ENCODE measurements at places on chromosomes 5 and 9.
A peak's percentile ranks its signal among the peaks of the same experiment; 100 is the strongest.

GRCh38 chr5:131279204-131279603 is 15.4 kb downstream of the CDC42SE2 start:
- DNase-seq: no peak
- peak overlapping the region; percentile 85 for H3K27ac ChIP-seq
- peaks cover 44% of the 10 kb centered on the region for H3K4me1 ChIP-seq
- no peaks in the 10 kb centered on the region for H3K27me3 ChIP-seq
- H3K4me3 ChIP-seq: peak overlapping the region; percentile 84

- no peak for DNase-seq
- H3K36me3 ChIP-seq: no peaks in the 10 kb centered on the region
- no peak overlapping the region for H3K27ac ChIP-seq
- H3K27me3 ChIP-seq: peaks cover 18% of the 10 kb centered on the region
Measured at GRCh38 chr5:174317256-174317894, 271.9 kb downstream of the NSG2 start.

DNA sequence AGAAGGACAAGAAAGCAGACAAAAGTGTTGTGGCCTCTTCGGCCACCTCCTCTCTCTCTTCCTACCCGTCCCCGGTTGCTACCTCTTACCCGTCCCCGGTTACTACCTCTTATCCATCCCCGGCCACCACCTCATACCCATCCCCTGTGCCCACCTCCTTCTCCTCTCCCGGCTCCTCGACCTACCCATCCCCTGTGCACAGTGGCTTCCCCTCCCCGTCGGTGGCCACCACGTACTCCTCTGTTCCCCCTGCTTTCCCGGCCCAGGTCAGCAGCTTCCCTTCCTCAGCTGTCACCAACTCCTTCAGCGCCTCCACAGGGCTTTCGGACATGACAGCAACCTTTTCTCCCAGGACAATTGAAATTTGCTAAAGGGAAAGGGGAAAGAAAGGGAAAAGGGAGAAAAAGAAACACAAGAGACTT is 2.4 kb downstream of the EGR1 start:
- no peak for DNase-seq
- peak overlapping the region; percentile 92 for H3K4me3 ChIP-seq
- H3K27me3 ChIP-seq: no peaks in the 10 kb centered on the region
- peak overlapping the region; percentile 25 for H3K27ac ChIP-seq

DNA sequence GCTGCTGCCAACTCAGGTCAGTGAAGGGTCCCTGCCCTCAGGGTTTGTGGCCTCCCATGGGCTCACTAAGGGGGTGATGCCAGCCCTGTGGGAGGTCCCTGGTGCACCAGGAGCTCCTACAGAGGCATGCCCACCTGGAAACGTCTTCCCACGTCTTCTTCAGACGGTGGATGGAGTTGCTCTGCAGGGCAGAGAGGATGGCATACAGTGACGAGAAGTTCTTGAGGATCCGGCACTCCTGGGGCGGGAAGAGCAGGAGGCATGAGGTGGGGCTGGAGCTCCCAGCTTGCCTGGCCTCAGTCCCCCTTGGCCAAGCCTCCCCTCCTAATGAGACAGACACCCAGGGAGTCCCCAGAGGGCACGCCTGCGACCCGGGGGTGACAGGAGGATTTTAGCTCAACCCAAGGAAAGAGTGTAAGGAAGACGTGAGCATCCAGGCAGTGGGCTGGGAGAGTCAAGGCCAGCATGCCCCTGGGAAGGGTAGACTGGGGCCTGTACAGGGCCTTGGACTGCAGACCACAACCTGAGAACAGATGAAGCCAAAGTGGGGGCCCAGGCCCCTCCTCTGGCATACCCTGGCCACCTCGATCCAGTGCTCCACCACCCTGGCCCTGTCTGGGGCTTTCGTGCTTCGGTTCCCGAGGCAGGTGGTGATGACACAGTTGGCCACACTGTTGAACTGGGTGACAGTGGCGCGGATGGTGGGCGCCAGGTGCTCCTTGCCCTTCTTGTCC is 14.4 kb downstream of the RALGDS start:
- DNase-seq: no peak
- H3K4me3 ChIP-seq: no peak overlapping the region
- H3K36me3 ChIP-seq: peaks cover 17% of the 10 kb centered on the region
- no peaks in the 10 kb centered on the region for H3K27me3 ChIP-seq
- no peak overlapping the region for H3K27ac ChIP-seq

DNA sequence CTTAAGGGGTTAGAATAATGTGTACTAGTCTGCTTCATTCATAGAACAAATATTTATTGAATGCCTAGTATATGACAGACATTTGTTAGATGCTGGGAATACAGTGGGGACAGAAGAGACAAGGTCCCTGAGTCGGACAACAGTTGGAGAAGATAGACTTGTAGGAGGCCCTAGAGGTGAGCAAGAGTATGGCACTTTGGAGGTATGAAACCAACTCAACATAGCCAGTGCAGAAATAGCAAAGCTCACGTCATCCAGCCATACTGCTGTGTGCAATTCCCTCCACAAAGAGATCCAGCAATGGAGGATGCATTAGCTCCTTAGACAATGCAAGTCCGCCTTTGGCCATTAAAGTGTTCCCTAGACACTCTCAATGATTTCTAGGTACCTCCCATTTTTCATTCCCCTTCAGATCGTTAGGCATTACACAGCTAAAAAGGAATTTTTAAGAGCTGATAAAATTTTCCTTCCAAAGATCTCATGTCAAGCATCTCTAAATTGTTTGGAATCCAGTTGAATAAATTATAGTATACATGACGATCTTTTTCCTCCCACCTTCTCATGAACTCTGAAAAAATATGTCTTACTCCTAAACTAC is 1949.6 kb upstream of the WWC1 start:
- H3K27ac ChIP-seq: no peak overlapping the region
- DNase-seq: no peak
- no peak overlapping the region for H3K4me3 ChIP-seq
- no peaks in the 10 kb centered on the region for H3K36me3 ChIP-seq
